Activated B cell treated with CpG ODN at 0.5 μM for 24 hours (primary cell): ENCODE measurements at places on chromosomes 13 and 19. TPM values are rescaled to one million over a fixed set of nuclear protein-coding genes. Genes with fewer than 3 reads are reported as not detected.

The ZNF728 gene
- not detected in 2 replicates for total RNA-seq

The TPTE2 gene
- not detected in 2 replicates for total RNA-seq

The CYP2A7 gene
- total RNA-seq = not detected in 2 replicates

The LILRB5 gene
- total RNA-seq = 0.24 and 0.38 TPM in 2 replicates

The KLF1 gene
- 0.12 TPM in 1 of 2 replicates, not detected in the other for total RNA-seq

The PTPRH gene
- total RNA-seq = not detected in 2 replicates

The KLK2 gene
- total RNA-seq = 0.69 and 1.8 TPM in 2 replicates

GRCh38 chr19:41537789-41538188 lies 38.2 kb upstream of the CEACAM21 start:
- DNase-seq = no peak
- H3K4me1 ChIP-seq = peaks cover 66% of the 10 kb centered on the region
- H3K4me3 ChIP-seq = peak overlapping the region; percentile 38
- peak overlapping the region; percentile 91 for H3K27ac ChIP-seq
- no peaks in the 10 kb centered on the region for H3K27me3 ChIP-seq

GRCh38 chr13:99191900-99192399 lies 8.7 kb upstream of the UBAC2 start:
- H3K27ac ChIP-seq = no peak overlapping the region
- peaks cover 20% of the 10 kb centered on the region for H3K4me1 ChIP-seq

GRCh38 chr13:39527961-39528660 lies 74.9 kb downstream of the LHFPL6 start:
- no peak overlapping the region for H3K4me3 ChIP-seq
- H3K36me3 ChIP-seq = no peaks in the 10 kb centered on the region
- DNase-seq = no peak
- no peaks in the 10 kb centered on the region for H3K27me3 ChIP-seq

- H3K4me1 ChIP-seq = peaks cover 49% of the 10 kb centered on the region
- H3K27ac ChIP-seq = peak overlapping the region; percentile 66
- DNase-seq = no peak
- no peaks in the 10 kb centered on the region for H3K27me3 ChIP-seq
- peaks cover 53% of the 10 kb centered on the region for H3K36me3 ChIP-seq
Observed at GRCh38 chr19:48878196-48879024, 6.2 kb downstream of the PPP1R15A start.

GRCh38 chr13:111920932-111921705 lies 145.8 kb upstream of the SOX1 start:
- no peak for DNase-seq
- H3K27me3 ChIP-seq = no peaks in the 10 kb centered on the region
- H3K36me3 ChIP-seq = no peaks in the 10 kb centered on the region
- H3K4me3 ChIP-seq = no peak overlapping the region
- no peaks in the 10 kb centered on the region for H3K4me1 ChIP-seq

DNA sequence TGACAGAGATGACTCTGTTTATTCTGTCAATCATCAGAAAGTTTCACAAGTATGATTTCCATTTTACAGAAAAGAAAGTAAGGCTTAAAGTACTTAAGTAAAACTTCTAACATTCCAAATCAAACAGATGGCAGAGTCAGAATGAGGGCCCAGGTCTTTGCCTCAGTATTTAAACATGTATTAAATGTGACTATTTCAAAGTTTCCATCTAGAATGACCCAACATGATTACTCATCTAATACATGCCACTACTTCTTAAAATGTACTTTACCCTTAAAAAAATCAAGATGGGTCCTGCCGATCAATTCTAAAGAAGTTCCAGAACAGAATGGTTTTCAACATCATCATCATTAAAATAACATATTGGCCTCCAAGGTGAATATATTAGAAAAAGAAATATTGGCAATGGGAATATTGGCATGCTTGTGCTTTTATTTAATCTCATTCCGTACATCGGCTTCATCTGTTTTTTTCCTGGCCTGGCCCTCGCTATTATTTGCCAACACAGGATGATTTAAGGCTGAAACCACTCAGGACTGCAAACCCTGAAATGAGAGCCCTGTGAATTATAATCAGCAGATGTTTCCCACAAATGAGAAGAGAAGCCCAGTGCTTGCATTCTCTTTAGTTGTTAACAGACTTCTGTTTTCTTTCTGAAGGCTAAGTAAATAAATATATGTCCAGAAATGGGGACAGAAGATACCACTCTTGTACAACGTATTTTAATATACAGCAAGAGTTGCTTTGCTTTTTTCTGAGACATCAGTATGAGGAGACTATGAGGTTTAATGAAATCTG lies 340.0 kb downstream of the DNAJC15 start:
- H3K4me3 ChIP-seq = no peak overlapping the region
- no peak overlapping the region for H3K27ac ChIP-seq
- no peaks in the 10 kb centered on the region for H3K27me3 ChIP-seq
- H3K36me3 ChIP-seq = no peaks in the 10 kb centered on the region
- H3K4me1 ChIP-seq = peaks cover 8% of the 10 kb centered on the region

GRCh38 chr13:51552027-51552426 lies 32.2 kb upstream of the WDFY2 start:
- no peak overlapping the region for H3K27ac ChIP-seq
- H3K4me3 ChIP-seq = no peak overlapping the region
- H3K4me1 ChIP-seq = peaks cover 9% of the 10 kb centered on the region
- no peaks in the 10 kb centered on the region for H3K27me3 ChIP-seq

- H3K27ac ChIP-seq = no peak overlapping the region
- no peaks in the 10 kb centered on the region for H3K27me3 ChIP-seq
- DNase-seq = no peak
- H3K4me3 ChIP-seq = peak overlapping the region; percentile 17
- H3K36me3 ChIP-seq = peaks cover 13% of the 10 kb centered on the region
- H3K4me1 ChIP-seq = peaks cover 27% of the 10 kb centered on the region
Observed at GRCh38 chr19:1136621-1137317, 33.0 kb downstream of the GPX4 start.

- H3K27ac ChIP-seq = no peak overlapping the region
- no peaks in the 10 kb centered on the region for H3K27me3 ChIP-seq
- H3K4me1 ChIP-seq = no peaks in the 10 kb centered on the region
- no peaks in the 10 kb centered on the region for H3K36me3 ChIP-seq
Observed at GRCh38 chr13:58597552-58597951, 966.0 kb downstream of the PCDH17 start.

DNA sequence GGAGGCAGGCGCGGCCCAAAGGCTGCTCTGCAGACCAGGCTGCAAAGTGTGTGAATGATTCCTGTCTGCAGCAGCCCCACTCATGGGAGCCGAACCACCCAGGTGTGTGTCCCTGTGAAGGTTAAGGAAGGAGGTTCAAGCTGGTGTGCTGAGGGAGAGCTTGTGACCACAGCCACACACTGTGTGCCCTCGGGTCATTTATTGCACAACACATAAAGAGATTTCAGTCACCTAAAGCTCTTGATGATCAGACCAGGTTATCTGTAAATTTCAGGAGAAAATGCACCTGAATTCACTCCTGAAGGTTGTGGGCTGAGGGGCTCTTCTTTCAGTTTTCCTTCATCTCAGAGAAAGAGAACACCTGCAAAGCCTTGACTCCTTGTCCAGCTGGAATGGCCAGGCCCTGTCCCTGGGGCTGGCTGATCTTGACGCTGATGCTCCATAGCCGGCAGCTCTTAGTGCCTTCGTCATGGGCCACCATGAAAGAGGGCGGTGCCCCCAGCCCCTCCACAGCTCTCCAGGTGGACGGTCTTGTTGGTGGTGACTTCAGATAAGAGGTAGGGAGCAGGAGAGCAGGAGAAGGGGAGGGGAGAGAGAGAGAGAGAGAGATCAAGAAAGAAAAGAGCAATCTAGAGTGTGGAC lies 110.8 kb upstream of the C1QTNF9B start:
- H3K4me3 ChIP-seq = no peak overlapping the region
- DNase-seq = no peak

GRCh38 chr19:6416658-6417405 lies 7.8 kb downstream of the KHSRP start:
- H3K36me3 ChIP-seq = peaks cover 79% of the 10 kb centered on the region
- H3K27me3 ChIP-seq = no peaks in the 10 kb centered on the region

DNA sequence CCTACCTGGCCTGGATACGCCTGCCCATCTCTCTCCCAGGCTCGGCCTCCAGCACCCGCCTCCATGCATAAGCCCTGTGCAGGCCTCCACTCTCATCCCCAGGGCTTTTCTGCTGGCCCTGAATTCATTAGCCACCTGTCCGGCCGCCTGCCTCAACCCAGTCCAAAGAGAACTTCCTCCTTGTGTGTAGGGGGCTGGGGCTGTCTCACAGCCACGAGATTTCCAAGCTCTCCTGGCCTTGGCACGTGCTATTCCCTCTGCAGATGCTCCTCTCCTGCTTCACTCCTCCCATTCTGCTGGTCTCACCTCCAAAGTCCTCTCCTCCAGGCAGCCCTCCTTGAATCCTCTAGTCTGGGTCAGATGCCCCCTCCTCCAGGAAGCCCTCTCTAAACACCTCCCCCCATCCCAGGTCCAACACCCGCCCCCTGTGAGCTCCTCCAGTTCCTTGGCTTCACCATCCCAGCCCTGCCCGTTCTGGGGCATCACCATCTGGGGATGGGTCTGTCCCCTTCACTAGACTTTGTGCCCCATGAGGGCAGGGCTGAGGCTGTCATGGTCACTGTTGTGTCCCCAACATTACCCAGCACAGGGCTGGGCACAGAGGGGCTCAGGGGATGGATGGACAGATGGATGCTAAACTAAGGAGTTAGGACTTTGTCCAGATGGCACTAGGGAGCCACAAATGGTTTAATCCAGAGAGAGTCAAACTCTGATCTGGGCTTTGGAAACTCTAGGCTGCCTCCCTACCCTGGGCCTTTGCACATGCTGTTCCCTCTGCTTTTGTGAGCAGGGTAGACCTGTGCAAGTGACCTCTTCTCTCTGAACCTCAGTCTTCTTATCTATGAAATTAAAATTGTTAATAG lies 14.8 kb downstream of the MEIS3 start:
- peaks cover 45% of the 10 kb centered on the region for H3K27me3 ChIP-seq
- H3K4me3 ChIP-seq = no peak overlapping the region
- DNase-seq = no peak
- no peaks in the 10 kb centered on the region for H3K4me1 ChIP-seq

DNA sequence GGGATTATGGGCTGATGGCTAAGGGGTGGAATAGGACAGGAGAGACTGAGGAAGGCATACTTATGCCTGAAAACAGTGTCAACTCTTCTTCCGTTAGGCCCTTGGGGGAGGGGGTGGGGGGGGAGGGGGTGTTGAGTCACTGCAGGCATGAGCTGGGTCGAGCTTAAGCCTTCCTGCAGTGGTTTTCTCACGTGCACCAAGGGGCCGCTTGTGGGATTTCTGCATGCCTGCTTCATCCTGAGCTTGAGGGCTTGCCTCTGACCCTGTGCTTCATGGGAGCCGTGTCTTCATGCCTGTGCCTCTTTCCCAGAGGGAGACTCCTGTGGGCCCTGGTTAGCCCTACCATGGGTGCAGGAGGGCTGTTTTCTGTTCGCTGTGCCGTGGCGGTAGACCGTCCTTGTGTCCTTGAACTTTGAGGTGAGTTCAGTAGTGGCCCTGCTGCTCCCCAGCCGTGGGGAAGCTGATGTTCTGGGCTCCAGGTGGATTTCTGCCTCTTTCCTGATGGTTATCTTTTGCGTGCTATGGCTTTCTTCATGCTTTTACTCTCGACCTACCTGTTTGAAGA lies 186.1 kb downstream of the PCCA start:
- no peaks in the 10 kb centered on the region for H3K4me1 ChIP-seq
- no peak for DNase-seq
- no peak overlapping the region for H3K4me3 ChIP-seq
- H3K27ac ChIP-seq = no peak overlapping the region

GRCh38 chr19:19550972-19551852 lies 13.1 kb downstream of the CILP2 start:
- H3K27ac ChIP-seq = no peak overlapping the region
- H3K27me3 ChIP-seq = peaks cover 5% of the 10 kb centered on the region
- DNase-seq = no peak

DNA sequence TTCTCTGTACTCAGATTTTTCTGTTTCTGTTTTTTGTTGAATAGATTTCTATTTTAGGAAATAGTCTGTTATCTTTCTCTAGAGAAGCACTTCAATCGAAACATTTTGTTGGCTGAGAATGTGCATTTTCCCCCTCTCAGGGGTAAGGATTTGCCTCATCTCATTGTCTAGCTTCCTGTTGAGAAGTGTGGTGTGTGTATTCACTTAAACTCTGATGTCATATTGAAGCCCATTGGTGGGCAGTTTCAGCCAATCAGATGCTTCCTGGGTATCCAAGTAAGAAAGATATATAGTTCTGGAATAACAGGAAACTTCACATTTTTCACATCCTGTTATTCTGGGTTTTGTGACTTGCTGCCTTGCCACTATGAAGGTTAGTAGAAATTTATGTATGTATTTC lies 87.6 kb downstream of the ARHGEF7 start:
- peak overlapping the region; percentile 74 for H3K27ac ChIP-seq
- H3K4me3 ChIP-seq = peak overlapping the region; percentile 28
- DNase-seq = no peak
- H3K36me3 ChIP-seq = peaks cover 47% of the 10 kb centered on the region

DNA sequence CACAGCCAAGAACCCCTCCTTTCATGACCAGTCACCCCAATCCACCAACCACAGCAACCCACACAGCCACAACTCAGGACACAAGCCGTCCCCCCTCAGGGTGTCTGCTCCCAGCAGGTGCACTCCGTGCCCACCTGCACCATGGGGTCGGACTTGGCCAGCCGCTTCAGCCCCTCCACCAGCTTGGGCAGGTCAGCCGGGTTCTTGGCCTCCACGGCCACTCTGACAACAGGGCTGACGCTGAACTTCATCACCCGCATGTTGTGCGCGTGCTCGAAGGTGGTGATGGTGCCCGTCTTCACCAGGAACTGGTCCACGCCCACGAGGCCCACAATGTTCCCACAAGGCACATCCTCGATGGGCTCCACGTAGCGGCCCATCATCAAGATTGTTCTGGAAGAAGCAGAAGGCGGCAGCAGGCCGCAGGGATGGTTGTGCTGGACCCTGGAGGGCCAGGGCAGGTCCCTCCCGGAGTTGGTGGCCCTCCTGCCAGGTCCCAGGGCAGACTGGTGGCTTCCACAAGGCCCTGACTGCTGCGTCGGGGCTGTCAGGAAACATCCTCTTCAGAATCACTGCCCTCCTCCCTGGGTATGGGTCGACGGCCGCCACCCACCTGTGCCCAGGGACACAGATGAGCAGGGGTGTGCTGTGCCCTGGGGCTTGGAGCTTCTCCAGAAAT lies 5.5 kb downstream of the EEF2 start:
- H3K36me3 ChIP-seq = peaks cover 94% of the 10 kb centered on the region
- no peaks in the 10 kb centered on the region for H3K27me3 ChIP-seq
- H3K27ac ChIP-seq = peak overlapping the region; percentile 35
- no peak overlapping the region for H3K4me3 ChIP-seq
- H3K4me1 ChIP-seq = peaks cover 35% of the 10 kb centered on the region

DNA sequence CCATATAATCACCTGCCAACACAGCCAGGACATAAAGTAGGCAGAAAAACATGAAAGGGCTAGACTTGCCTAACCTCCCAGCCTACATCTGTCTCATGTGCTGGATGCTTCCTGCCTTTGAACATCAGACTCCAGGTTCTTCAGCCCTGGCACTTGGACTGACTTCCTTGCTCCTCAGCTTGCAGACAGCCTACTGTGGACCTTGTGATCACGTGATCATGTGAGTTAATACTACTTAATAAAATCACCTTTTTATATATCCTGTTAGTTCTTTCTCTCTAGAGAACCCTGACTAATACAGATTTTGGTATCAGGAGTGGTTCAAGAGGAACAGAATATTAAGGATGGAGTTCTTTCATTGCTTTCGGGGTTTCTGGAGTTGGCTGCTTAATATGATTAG lies 2867.6 kb downstream of the PCDH9 start:
- no peaks in the 10 kb centered on the region for H3K4me1 ChIP-seq
- H3K36me3 ChIP-seq = no peaks in the 10 kb centered on the region
- DNase-seq = no peak
